Choroid plexus epithelial cell (primary cell): ENCODE measurements at places on chromosomes 1 and 21.

- no peak for DNase-seq
These were observed at the start of gene CCDC27 for GRCh38 chr1:3752400-3752945. Gene CCDC27 (plus strand): TSS chr1:3752450. CDS start chr1:3752482, 32 bp downstream.

- peak; percentile 92 for DNase-seq
These were observed 148.6 kb downstream of the PPIAL4G start for GRCh38 chr1:148334339-148335130.

- no peak for DNase-seq
These were observed 386.4 kb downstream of the HHAT start for GRCh38 chr1:210715072-210715471.

DNA sequence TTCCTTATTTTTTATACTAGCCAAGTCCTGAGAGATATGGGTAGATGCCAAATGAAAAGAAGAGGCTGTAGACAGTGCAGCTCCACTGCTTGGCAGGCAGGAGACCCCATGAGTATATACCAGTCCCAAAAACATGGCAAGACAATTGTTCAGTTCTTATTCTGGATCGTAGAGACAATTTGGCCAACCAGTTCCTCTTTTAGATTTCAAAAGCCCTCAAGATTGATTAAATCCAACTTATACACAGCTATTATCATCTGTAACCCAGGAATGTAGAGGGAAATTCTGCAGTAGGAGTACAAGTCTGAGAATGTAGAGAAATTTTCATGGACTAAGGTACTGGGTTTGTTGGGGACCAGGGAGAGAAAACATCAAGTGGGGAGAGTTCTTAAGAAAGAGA lies 50.3 kb downstream of the ATP6V1G3 start:
- DNase-seq, result no peak

GRCh38 chr1:219066631-219067349 lies 106.9 kb upstream of the LYPLAL1 start:
- peak; percentile 85 for DNase-seq

GRCh38 chr21:37176716-37177115 lies 90.4 kb downstream of the VPS26C start:
- no peak for DNase-seq

DNA sequence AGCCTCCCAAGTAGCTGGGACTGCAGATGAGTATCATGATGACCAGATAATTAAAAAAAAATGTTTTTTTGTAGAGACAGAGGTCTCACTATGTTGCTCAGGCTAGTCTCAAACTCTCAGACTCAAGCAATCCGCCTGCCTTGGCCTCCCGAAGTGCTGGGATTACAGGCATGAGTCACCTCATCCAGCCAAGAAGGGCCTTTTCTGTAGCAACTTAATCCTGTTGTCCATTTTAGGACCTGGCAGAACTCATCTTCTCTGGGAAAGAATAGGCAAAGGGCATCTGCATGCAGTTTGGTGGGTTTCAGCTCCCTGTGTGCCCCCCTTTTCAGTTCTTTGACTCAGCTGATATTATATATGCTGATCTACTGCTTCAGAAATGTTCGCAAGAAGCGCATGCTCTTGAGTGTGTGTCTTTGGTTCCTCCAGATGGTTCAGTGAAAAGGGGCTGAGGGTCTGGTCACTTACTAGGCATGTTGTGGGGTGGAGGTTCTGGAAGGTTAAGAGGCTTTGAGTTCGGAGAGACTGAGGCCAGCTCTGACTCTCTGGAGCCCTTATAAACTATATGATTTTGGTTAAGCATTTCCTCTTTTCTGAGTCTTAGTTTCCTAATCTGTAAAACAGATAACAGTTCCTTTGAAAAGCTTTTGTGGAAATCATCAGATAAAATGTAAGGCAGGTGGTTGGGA lies 19.4 kb upstream of the SRSF4 start:
- no peak for DNase-seq

DNA sequence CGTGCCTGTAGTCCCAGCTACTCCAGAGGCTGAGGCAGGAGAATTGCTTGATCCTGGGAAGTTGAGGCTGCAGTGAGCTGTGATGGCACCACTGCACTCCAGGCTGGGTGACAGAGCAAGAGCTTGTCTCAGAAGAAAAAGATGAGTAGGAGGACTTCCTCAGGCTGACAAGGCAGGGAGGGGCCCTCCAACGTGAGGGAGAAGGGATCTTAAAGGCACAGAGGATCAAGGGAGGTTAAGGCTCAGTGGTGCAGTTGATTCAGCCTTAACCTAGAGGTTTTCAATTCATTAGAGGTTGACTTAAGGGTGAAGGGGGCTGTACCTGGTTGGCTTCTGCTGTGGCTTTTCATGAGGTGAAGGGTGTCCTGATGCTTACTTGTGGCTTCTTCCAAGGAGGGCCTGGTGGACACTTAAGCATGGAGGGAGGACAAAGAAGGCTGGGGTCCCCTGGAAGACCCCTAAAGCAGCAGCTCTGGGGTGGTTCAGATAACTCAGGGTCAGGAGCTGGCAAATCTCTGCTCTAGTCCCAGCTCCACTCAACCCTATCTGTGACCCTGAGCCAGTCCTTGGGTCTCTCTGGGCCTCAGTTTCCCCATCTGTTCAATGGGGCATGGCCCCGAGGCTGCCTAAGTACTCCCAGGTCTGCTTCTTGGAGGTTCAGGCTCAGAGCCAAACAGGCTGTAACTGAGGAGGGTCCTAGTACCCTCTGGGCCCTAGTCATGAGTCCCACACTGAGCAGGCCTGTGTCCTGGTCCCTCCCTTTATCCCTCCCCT lies 6.3 kb downstream of the EXTL1 start:
- DNase-seq, result no peak

GRCh38 chr1:201947697-201948008 lies 1.3 kb upstream of the LMOD1 start:
- DNase-seq, result no peak
